ENCODE measurements at places on chromosomes 2 and 18.

GRCh38 chr2:223998948-223999347 lies 40.1 kb downstream of the SERPINE2 start:
- DNase-seq, result no peak

GRCh38 chr18:51092117-51092516 lies 62.1 kb downstream of the SMAD4 start:
- DNase-seq, result no peak

- DNase-seq, result no peak
Measured at GRCh38 chr18:13893418-13893760, 21.9 kb downstream of the MC2R start.

DNA sequence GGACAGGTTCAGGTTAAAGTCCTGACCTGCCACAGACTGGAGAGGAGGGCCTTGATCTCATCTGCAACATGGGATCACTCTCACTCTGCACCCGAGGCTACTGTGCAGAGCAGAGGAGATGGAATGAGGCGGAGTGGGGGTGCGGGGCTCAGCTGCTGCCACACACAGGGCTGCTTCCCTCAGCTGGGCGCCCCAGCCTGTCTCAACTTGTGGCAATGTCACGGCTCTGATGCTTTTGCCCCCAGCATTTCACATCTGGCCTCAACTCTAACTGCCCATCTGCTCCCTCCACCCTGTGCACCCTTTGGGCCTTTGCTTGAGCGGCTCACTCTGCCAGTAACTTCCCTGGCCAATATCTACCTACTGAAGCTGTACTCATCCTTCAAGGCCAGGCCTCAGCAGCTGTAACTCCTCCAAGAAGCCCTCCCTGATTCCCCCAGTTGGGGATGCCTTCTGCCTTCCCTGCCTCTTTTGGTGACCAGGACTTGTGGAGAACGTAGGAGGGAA lies 70.3 kb downstream of the POLR1A start:
- DNase-seq, result no peak

DNA sequence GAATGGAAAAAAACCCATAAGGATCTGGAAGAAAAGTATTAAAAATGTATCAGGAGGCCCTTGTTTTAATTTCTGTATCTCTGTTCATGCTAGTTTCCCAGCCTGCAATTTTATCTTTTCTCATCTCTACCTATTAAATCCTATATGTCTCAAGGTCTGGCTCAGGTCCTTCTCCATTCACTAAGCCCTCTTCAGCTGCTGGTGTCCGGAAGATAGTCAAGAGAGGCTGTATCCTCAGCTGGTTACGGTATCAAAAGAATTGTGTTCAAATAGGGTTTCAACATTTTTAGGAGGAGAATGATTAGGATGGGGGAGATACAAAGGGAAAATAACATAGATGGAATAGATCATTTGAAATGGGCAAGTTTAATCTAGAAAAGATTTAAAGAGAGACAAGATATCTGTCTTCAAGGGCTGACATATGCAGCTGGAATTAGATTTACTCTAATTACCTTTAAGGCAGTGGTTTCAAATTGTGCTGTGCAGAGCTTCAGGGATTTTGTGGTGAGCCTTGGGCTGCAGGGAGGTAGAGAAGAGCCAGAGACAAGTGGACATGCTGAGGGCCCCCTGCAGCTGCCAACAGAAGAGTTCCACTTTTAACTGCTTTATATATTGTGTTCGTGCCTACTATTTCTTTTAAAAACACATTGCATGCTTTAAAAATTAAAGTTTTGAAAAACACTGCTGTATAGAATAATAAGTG lies 24.1 kb downstream of the GREB1L start:
- DNase-seq, result no peak

Data from A172 (cell line).